ENCODE measurements at places on chromosomes 5 and 9.

GRCh38 chr9:15961217-15961616 lies 408.4 kb downstream of the CCDC171 start:
- no peak for DNase-seq

- no peak for DNase-seq
Measured at GRCh38 chr9:73643379-73644013, 491.8 kb downstream of the ANXA1 start.

- no peak for DNase-seq
Measured at GRCh38 chr5:114447084-114447773, 85.4 kb downstream of the KCNN2 start.

DNA sequence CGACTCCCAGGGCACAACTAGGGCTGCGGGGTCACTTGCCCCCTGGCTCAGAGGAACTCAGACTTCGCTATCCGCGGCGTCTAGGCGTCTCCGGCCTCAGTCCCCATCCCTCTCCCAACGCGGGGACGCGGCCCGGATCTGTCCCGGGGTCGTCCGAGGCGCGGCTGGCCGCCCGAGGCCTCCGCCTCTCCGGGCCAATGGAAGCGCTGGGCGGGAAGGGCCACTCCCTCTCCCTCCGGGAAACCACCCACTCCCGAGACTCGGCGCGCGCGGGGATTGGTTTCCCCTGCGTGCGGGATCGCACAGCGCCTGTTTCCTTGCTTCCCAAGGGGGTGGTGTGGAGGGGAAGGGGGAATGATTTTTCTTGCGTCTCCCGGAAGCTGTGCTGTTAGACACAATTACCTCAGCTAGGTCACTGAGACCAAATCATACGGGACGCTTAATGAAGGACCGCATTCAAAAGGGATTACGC lies 38.3 kb downstream of the NR2F1 start:
- no peak for DNase-seq

- no peak for DNase-seq
Measured at GRCh38 chr9:127524373-127524772, 73.1 kb downstream of the LRSAM1 start.

GRCh38 chr5:140174014-140174413 lies 974 bp upstream of the CYSTM1 start:
- DNase-seq: no peak

- no peak for DNase-seq
Measured at GRCh38 chr9:6845880-6846279, 88.1 kb downstream of the KDM4C start.

- no peak for DNase-seq
Measured at GRCh38 chr5:38290028-38290653, 31.8 kb downstream of the EGFLAM start.

DNA sequence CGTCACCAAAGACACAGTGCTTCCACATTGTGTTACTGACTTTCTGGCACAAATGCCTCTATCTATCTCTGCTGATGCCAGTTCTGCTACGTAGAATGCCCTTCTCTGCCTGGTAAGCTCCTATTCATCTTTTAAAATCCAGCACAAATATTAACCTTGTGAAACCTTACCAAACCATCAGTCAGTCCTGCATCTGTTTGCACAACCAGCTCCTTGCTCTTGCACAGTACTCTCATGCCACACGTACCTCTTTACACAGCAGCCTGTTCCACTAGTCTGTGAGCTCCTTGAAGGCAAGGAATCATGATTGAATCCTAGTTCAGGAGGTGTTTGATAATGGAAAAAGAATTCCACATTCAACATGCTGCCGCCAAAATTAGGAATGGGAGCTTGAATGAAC lies 56.3 kb downstream of the TEX10 start:
- DNase-seq: no peak

GRCh38 chr5:145772466-145772865 lies 62.7 kb downstream of the PRELID2 start:
- DNase-seq: no peak

DNA sequence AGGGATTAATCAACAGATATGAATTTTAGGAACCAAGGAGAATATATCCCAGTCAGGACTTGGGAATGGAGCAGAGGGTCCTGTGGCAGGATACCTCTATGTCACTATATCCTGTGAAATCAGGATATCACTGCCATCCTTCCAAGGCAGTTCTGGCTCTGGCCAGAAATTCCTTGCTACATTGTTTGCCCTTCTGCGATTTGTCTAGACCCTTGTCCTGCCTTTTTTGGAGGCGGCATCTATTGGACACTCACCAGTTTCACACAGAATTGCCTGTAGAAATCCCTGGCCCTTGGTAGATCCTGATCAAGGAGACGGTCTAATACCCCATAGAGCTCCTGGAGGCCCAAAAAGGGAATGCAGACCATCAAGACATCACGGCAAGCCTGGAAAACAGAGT lies 71.2 kb downstream of the MROH2B start:
- no peak for DNase-seq

- no peak for DNase-seq
Measured at GRCh38 chr9:108639091-108639490, 216.7 kb downstream of the ACTL7B start.

DNA sequence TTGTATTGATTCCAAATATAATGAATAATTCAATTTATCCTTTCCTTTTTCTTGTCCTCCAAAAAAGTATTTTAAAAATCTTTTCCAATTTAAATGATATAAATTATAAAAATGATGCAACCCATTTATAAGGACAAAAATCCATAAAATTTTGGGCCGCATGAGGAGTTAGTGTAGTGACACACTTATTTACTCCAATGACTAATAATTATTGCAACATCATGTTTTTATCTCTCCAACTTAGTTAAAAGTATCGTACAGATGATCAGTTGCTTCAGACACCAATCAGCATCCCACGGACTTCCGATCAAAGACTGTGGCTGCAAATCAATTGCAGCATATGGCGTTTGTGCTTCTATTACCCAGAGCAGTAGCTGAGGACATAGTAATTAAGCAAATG lies 58.6 kb downstream of the HTR4 start:
- no peak for DNase-seq

DNA sequence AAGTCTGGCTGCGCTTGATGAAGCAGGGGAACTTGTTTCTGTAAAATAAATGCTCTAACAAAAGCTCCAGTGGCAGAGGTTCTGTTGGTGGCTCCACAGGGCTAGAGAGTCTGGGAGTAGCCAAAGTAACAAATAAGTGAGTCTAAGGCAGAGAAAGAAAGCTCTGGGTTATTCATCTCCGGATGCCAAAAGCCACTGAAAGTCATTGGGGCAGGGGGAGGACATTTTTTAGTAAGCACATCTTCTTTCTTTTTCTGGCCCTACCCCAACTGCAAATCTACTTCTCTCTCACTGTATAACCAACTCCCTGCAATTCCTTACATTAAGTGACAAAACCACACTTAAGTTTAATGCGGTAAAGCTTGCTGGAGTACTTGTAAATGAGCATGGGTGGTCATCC lies 141.6 kb downstream of the INSYN2B start:
- no peak for DNase-seq

GRCh38 chr9:126203313-126203712 lies 123.3 kb upstream of the MVB12B start:
- DNase-seq: no peak

GRCh38 chr5:141504216-141504615 lies 15.3 kb downstream of the PCDHGC5 start:
- DNase-seq: no peak

GRCh38 chr5:80784451-80784850 lies 129.7 kb upstream of the DHFR start:
- DNase-seq: no peak

DNA sequence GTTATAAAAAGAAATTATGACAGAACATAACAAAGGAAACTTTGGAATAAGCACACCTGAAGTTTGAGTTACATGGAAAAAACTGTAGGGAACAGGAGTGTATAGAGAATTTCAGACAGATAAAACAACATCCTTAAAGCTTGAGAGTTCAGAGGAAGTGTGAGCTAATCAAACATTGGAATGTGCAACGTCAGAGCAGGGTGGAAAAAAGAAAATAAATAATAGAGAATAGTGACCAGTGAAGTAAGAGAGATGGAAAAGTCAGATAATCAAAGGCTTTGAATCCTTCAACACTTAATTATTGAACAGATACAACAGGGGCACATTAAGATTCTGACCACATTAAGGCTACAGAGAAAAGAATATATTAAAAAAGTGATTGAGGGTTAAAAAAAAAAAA lies 128.5 kb upstream of the CDH10 start:
- no peak for DNase-seq

DNA sequence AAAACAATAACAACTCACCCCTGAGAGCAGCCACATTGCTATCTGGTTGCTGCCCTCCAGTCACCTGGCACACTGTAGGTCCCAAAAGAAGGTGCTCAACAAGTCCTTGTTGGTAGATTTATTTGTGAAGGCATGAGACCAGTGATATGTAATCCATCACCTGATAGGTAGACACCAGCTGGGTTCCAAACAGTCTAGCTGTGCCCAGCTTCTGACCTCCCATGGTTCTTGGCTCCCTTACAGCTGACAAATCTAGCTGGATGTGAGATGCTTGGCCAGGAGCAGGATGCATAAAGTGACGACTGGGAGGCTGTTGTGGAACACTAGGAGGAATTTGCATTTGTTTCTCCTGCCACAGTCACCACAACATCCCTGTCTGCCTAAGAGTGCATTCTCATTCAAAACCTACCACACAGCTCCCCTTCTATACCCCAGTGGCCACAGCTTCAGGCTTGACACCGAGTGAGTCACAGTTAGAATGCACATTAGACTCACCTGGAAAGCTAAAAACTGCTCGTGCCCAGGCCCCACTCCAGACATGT lies 7.8 kb upstream of the VLDLR start:
- DNase-seq: no peak

DNA sequence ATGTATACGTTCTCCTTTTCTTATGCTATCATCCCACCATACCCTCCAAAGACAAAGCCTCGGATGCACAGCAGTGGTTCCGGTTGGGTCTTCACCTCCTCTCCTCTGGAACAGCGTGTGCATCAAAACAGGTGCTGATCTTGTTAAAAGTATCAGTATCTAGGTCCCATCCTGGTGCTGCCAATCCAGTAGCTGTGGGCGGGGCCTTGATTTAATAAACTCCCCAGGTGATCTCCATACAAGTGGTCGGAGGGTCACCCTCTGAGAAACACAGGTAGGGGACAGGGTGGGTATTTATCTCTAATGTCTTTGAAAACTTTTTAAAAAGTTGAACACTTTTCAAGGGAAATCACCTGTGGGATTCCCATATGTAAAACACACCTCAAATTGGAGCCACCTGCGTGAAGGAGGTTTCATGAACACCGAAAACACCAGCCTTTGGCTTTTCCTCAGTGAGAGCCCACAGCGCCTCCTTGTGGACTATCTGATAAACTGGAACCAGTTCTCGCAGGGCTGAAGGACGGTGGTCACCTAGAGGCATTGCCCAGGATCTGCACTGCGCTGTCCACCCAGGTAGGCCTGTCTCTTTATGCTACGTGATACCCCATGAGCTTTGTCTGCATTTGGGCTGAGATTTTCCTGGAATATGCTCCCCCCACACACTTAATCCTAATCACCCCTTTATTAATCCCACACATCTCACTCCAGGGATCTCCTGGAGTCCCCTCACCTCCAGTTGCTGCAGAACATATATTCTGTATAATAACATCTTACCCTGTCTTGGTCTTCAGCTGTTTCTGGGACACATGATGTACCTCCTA lies 80.5 kb upstream of the EPB41L4B start:
- DNase-seq: no peak

DNA sequence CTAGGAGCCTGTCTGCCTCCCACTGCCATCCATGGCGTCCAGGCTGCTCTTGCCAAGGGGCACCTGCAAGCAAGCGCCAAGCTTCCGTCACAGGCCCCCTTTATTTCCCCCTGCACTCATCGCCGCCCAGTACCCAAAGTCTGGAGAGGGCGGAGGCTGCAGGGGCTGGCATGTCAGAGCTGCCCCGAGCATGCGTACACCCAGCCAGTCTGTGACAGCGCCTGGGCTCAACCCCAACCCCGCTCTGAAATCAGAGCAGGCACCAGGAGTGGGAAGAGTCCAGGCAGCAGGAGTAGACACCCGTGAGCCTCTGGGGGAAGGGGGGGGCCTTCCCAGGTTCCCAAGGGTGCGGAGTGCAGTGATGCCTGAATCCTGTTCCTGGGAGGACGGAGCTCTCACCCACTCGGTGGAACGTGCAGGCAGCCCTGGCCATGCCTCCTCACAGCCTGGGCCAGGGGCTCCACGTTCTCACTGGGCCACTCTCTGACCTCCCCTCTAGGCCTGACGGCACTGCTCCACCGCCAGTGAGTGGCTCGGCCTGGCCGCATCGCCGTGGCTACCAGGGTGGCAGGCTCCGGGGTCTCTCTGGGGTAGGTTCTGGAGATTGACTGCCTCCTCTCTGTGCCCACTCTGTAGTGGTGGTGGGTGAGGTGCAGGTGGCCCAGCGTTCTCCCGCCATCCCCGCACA lies 469.0 kb downstream of the CDH9 start:
- no peak for DNase-seq

- DNase-seq: no peak
Measured at GRCh38 chr9:116913536-116913935, 226.4 kb downstream of the TRIM32 start.

DNA sequence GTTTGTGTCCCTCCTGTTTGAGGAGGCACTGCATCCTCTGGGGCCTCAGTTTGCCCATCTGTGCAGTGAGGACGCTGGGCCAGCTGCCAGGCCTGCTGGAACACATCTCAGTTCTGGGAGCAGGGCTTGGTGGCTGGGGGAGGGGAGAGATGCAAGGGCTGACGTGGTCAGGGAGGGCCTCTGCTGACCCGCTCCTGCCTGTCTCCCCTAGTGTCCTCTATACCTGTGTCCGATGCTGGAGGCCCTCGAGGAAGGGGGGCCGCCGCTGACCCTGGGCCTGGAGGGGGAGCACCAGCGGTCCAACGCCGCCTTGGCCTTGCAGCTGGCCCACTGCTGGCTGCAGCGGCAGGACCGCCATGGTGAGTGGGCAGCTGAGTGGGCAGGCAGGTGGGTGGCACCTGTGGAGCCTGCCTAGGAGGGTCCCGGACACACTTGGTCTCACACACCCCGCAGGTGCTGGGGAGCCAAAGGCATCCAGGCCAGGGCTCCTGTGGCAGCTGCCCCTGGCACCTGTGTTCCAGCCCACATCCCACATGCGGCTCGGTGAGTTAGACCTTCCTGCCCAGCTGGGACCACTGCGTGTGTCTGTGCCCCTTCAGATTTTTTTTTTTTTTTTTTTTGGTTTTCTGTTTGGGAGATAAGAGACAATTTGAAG lies 5.8 kb downstream of the FPGS start:
- DNase-seq: no peak

DNA sequence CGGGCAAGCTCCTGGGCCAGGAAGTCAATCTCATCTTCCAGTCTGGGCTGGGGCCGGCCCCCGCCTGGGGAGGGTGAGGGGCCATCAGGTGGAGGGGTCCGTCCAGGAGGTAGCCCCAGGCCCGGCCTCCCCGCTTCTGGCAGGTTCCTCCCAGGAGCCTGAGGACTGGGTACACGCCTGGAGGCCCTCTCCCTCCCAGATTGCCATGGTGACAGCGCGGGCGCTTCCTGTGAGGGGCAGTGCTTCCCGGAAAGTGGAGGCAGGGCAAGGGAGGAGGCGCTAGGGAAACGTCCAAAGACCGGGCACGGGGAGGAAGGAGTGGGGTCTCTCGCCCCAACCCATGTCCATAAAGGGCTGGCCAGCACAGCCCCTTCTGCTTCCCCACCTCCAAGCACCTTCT lies 4.9 kb downstream of the NPDC1 start:
- DNase-seq: no peak

Measured in stimulated activated CD4-positive, alpha-beta T cell treated with anti-CD3 and anti-CD28 coated beads, Interleukin-1b, Interleukin-23, amount 100 ng/mL, for 1 hour (primary cell).